ENCODE measurements at places on chromosomes 11 and 22.

DNA sequence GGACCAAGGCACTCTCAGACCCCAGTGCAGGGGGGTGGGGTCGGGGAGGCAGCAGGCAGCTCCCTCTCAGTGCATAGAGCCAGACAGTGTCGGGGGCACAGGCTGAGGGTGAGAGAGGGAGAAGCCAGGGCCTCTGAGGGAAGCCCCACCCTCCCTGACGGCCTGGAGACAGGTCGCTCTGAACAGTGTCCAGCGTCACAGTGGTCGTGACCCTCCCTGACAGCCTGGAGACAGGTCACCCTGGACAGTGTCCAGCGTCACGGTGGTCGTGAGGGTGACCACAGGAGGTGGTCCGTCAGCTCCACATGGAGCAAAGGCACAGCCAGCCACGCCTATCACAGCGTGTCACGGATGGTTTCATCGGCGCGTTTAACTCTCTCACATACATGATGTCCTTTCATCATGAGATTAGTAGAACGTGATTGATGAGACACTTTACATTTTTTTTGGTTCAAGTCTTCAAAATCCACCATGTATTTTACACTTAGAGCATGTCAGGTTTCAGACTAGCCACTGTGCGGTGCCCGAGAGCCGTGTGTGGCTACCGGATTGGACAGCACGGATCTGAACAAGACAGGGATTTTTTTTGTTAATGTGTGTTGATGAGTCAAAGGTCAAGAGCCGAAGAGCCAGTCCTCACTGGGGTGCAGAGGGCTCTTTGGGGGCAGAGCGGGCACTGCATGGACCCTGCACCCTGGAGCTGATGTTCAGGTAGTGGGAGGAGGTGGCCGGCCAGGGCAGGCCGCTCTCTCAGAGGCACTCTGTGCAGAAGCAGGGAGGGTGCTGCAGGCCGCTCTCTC lies 23.9 kb upstream of the PANX2 start:
- peak; percentile 21 for DNase-seq

DNA sequence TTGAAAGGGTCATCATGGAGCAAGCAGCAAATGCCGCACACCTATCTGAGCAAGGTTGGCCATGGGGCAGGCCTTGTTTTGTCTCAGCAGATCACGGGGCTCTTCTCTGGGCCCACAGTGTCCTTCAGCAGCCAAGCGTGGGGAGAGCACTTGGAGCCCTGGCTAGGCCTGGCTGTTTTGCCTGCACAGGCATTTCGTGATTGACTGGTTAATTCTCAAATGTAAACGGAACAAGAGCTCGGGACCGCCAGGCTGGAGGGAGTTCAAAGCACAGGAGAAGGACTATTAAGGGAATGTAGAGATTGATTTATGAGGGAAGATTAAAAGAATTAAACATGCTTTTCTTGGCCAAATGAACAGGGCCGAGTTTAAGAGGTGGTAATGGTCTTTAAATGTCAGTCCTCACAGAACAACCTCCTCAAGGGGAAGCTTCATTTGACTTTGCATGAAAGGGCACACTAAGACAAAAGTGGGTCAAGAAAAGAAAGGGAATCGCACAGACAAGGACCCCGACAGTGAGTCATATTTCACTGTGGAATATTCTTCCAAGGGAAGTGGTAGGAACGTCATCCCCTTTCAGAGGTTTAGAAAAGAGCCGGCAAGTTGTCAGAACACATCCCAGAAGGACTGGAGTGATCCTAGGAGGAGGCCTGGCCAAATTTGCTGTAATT lies 20.7 kb downstream of the SPON1 start:
- DNase-seq: no peak

DNA sequence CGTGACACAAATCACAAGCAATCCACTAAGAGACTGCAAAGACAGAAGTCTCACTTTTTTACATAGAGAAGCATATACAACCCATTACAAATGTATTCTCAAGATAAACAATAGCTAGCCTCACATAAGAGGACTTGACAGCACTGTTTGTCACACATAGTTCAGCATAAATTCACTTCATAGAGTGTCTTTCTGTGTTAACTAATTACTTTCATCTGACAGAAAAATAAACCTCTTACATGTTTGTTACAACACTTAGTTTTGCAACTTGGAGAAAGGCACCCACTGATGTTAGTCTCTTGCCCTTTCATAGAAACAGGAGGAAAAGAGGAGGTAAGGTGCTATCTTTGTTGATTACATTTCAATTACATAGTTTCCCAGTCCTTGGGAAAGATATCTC lies 2221.9 kb upstream of the RAG2 start:
- no peak for DNase-seq

DNA sequence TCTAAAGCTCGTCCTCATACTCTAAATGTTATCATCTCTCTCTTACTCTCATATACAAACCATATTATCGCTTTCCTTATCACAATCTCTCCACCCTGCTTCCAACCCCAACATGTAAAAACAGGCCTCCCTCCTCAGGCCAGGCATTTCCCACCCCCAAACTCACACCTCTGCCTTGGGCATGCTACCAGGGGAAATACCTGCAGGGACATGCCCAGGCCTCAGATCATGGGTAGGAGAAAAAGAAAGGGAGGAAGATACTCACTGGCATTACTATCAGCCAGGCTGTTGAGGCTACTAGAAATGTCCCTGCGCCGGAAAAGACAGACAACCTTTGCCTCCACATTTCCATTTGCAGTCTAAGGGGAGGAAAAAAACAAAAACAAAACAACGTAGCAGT lies 1.8 kb downstream of the MTA2 start:
- DNase-seq: no peak

GRCh38 chr11:2355000-2355644 lies 22.0 kb upstream of the CD81 start:
- DNase-seq: no peak

- DNase-seq: no peak
Measured at GRCh38 chr11:77322926-77323590, 21.6 kb upstream of the GDPD4 start.

GRCh38 chr11:19919050-19919561 lies 206.5 kb downstream of the NAV2 start:
- DNase-seq: no peak

DNA sequence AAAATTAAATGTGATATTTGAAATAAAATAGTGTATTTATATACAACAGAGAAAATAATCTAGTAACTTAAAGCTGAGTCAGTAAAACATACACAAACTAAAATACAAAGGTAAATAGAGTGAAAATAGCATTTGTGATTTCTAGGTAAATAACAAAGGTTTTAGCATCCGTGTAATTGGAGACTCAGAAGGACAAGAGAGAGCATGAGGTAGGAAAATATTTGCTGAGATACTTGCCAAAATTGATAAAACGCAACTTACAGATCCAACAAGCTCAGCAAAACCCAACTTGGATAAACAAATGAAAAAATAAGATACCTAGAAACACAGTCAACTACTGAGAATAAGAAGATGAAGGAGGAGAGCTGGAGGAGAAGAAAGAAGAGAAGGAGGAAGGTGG lies 634.7 kb upstream of the CCDC179 start:
- no peak for DNase-seq

All from nucleus accumbens (tissue), 56 donors.